ENCODE measurements at places on chromosomes 3 and 15.

- no peaks in the 10 kb centered on the region for H3K27me3 ChIP-seq
- no peaks in the 10 kb centered on the region for H3K36me3 ChIP-seq
- no peak overlapping the region for H3K27ac ChIP-seq
- DNase-seq = no peak
- no peak overlapping the region for H3K4me3 ChIP-seq
These were observed 67.6 kb upstream of the CTDSPL start for GRCh38 chr3:37793889-37794591.

DNA sequence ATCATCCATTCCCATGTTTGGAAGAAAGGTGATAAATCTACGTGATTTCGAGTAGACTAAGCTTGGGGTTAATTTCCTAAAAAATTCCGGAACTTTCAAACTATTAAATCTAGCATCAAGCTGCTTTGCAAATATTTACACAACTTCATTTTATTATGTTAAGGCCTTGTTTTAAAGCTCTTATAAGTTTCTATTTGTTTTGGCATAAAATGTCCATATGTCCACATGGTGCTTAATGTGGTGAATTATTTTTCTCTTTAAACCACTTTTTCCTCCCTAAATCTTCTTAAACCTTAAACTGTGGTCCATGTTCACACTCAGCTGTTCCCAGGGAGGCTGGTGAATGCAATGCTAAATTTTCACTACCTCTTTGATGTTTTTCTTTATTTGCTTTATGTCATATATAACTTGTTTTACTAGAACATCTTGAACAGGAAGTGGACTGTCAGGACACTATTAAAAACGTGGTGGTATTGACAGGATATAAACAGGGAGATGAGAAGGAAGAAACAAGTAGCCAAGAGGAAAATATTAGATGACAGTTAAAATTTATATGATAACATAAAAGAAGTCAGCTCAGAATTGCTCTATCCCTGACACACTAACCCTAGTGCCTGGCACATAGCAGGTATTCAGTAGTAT lies 72.5 kb upstream of the AGTR1 start:
- H3K27ac ChIP-seq = no peak overlapping the region
- DNase-seq = no peak
- H3K4me1 ChIP-seq = no peaks in the 10 kb centered on the region
- H3K4me3 ChIP-seq = no peak overlapping the region

DNA sequence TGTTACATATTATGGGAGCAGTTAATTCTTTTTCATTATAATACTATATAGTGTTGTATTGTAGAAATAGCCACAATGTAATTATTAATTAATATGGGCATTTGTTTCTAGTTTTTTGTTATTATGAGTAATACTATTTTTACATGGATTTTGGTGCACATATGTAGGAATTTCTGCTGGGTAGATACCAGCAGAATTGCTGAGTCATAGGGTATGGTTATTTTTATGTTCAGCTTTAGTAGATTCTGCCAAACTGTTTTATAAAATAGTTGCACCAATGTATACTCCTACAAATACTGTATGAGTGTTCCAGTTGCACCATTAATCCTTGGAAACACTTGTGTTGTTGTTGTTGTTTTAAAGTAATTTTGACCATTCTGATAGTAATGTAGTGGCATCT lies 91.5 kb downstream of the SH3GL3 start:
- no peak overlapping the region for H3K4me3 ChIP-seq
- no peak for DNase-seq
- H3K27me3 ChIP-seq = no peaks in the 10 kb centered on the region
- no peaks in the 10 kb centered on the region for H3K36me3 ChIP-seq
- H3K4me1 ChIP-seq = peaks cover 6% of the 10 kb centered on the region

DNA sequence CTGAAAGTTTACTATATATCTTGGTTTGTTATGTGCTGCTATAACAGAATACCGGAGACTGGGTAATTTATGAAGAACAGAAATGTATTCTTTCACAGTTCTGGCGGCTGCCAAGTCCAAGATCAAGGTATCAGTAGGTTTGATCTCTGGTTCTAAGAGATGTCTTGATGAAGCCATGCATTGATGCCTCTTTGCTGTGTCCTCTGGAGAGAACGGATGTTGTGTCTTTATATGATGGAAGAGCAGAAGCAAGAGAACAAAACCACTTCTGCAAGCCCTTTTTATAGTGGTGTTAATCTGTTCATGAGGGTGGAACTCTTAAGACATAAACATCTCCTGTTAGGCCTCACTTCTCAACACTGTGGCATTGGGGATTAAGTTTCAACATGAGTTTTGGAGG lies 62.7 kb downstream of the TCF12 start:
- no peaks in the 10 kb centered on the region for H3K27me3 ChIP-seq
- no peak overlapping the region for H3K4me3 ChIP-seq
- no peak overlapping the region for H3K27ac ChIP-seq
- H3K36me3 ChIP-seq = no peaks in the 10 kb centered on the region
- DNase-seq = no peak

GRCh38 chr15:39056357-39056756 lies 491.7 kb upstream of the RASGRP1 start:
- no peak overlapping the region for H3K4me3 ChIP-seq
- no peak for DNase-seq
- no peaks in the 10 kb centered on the region for H3K4me1 ChIP-seq
- no peaks in the 10 kb centered on the region for H3K36me3 ChIP-seq
- no peaks in the 10 kb centered on the region for H3K27me3 ChIP-seq

DNA sequence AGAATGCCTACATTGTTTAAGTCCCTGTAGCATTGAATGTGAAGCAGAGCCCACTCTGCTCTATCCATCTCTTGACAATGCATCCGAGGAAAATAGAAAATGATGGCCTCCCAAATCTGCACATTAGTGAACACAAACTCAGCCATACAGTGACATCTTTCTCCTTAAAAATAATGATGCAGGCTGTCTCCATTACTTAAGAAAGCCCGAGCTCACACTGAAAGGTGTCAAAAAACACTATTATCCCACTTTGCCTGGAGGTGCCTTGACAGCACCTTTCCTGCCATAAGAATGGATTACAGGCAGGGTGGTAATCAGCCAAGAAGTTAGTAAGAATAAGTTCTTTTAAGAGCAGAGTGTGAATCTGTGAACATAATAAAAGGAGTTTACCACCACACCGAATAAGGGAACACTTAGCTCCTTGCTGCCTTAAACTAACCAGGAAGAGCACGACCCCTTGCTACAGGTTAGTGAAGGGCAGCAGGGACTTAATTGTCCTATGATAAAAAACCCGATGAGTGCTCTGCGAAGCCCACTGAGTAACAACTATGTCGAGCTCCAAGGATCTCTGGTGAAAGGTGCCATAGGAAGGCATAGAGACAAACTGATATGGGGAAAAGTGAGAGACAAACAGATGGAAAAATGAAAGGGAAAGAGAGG lies 123.2 kb upstream of the TUSC7 start:
- no peak overlapping the region for H3K4me3 ChIP-seq
- H3K27ac ChIP-seq = no peak overlapping the region
- no peak for DNase-seq
- H3K36me3 ChIP-seq = no peaks in the 10 kb centered on the region

- H3K36me3 ChIP-seq = no peaks in the 10 kb centered on the region
- no peaks in the 10 kb centered on the region for H3K27me3 ChIP-seq
- no peak overlapping the region for H3K4me3 ChIP-seq
- no peaks in the 10 kb centered on the region for H3K4me1 ChIP-seq
- no peak for DNase-seq
- H3K27ac ChIP-seq = no peak overlapping the region
These were observed 155.6 kb downstream of the NECTIN3 start for GRCh38 chr3:111227216-111227615.

All from H1 (cell line).